Mesenchymal stem cell (in vitro differentiated cells and primary cell): ENCODE measurements at places on chromosomes 7 and 10.
A peak's percentile ranks its signal among the peaks of the same experiment; 100 is the strongest.

DNA sequence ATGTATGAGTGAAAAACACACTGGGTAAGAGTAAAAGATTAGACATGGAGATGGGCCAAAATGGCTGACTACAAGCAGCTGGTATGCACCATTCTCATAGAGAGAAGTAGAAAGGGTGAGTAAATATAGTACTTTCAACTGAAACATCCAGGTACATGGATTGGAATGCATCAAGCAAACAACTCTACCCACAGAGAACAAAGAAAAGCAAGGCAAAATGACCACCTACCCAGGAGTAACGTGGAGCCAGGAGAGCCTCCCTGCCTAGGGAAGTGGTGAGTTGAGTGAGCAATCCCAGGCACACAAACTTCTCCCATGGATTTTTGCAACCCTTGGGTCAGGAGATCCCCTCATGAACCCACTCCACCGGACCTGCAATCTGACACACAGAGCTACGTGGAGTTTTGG is 212.8 kb downstream of the PTN start:
- no peak for DNase-seq

DNA sequence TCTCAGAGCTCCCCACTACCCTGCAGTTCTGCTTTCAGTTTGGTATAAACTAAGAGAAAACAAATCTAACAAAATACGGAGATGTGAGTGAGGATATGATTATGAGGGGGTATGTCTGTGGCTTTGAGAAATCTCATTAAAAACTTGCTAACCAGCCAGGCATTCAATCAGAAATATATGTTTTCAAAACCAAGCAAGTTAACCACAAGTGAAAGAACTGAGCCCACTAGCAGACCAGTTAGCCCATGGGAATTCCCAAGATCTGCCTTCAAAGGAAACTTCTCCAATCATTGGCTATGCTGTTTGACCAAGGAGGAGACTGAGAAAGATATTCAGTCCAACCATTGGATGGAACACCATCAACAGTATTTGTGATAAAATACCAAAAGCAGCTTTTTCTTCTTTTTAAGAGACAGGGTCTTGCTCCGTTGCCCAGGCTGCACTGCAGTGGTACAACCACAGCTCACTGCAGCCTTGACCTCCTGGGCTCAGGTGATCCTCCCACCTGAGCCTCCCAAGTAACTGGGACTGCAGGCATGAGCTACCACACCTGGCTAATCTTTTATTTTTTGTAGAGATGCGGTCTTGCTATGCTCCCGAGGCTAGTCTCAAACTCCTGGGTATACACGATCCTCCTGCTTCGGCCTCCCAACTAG is 41.2 kb downstream of the FGFR2 start:
- DNase-seq = no peak

DNA sequence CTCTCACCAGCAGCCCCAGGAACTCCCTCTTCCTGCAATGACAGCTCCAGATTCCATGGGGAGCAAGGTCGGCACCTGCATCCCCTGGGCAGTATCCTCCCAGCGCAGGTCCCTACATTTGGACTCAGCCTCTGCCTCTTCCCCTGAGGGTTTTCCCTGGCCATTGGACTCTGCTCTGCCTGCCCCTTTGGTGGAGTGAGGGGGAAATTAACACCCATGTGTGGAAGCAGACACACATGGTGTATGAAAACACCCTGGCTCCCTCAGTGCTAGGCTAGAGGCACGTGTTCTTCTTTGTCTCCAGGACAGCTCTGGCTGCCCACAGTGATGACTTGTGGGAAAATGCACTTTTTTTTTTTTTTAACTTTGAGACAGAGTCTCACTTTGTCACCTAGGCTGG is 8.4 kb downstream of the PRF1 start:
- no peak for DNase-seq

DNA sequence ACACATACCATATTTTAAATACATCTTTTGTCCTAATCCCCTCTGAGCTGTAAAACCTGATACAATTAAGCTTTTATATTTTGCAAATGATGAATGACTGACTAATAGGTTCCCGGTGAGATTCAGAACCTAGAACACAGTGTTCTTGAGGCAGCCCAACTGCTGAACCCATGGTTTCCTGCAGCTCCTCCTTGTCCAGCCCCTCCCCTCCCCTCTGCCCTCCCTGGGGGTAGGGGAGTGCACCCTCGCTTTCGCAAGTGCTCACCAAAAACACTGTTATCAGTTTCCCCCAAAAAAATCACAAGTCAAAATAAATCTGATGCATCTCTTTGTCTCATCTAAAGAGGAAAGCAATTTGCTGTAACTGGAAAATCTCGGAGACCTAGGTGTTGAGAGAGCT is 602.8 kb downstream of the KCNMA1 start:
- DNase-seq = no peak

DNA sequence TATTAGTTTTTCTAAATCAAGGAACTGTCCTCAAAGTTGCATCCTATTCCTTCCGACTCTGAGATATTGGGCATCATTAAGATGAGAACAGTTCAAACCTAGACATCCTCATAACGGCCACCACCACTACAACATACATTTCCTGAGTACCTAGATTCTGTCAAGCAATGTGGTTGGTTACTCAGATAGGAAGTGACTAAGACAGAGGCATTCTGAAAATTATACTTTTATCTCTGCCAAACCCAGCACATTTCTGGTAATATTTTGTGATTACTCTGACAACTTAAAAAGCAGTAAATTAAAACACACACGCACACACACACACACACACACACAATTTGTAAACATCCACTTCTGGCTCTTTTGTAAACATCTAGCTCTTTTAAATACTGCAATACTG is 291.2 kb upstream of the MEOX2 start:
- peak; percentile 67 for DNase-seq

- DNase-seq = no peak
These were observed 28.2 kb downstream of the HABP2 start for GRCh38 chr10:113581092-113581491.

DNA sequence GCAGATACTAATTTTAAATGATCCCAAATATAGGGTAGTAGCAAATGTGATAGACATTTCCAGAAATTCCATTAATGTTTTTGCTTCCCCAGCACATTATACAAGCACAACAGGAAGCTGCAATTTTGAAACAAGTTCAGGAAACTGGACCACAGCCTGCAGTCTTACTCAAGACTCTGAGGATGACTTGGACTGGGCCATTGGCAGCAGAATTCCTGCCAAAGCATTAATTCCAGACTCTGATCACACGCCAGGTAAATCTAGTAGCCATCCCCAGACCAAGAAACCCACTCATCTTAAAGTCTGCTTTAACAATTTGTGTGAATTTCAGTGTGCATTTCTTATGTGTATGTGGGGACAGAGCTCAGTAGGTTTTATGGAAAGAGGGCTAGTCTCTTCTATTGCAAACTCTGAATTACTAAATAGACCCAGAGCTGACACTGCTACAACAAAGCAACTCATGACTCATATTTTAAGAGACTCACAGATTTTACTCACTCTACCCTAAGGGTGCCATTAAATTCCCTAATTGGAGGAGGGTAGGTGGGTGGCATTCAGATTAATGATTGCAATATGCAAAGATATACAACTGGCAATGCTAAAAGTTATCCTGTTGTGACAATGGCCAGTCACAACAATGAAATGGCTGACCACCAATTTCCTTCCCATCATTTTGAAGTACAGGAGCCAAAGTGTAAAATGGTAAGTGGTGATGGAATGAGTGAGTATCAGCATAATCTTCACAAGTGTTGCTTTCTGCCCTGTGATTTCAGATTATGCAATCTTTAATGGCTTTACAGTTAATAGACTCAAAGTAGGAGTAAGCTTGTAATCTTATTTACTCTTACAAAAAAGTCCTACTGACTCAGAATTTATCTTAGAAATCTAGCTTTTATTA is 317.6 kb upstream of the PLXDC2 start:
- DNase-seq = no peak

DNA sequence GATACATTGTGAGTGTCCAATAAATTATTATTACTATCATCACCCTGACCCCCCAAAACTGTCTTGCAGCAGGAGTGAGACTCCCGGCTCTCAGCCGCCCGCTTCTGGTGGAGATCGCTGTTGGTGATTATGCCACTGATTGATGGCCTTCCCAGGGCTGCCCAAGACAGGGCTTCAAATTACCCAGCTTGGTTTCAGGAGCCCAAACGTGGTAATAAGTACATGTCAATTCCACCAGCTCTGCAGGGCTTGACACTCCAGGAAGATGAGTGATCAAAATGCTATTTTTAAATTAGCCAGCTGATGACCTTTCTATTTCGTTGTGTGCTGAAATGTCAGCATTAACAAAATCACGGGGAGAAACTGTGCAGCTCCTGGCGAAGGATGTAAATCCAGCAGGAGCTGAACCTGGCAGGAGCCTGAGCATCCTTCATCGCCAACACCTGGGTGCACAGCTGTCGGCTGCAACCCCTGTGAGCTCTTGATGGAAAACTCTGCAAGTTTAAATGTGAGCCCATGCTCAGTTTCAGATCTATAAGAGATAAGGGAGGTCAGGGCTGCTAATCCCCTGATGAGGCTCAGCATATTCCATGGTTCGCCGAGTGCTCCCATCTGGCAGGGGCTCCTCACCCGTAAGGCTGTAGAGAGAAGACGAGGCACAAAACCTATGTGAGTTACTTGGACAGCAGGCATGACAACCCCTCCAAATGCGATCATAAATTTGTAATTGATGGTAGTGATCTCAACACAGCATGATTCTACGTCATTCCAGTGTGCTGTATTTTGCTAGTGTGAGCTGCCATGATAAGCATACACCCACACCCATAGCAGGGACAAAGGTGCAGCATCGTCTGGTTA is 446.3 kb downstream of the TCERG1L start:
- DNase-seq = no peak

GRCh38 chr7:121164247-121164646 is 164.6 kb upstream of the WNT16 start:
- no peak for DNase-seq

DNA sequence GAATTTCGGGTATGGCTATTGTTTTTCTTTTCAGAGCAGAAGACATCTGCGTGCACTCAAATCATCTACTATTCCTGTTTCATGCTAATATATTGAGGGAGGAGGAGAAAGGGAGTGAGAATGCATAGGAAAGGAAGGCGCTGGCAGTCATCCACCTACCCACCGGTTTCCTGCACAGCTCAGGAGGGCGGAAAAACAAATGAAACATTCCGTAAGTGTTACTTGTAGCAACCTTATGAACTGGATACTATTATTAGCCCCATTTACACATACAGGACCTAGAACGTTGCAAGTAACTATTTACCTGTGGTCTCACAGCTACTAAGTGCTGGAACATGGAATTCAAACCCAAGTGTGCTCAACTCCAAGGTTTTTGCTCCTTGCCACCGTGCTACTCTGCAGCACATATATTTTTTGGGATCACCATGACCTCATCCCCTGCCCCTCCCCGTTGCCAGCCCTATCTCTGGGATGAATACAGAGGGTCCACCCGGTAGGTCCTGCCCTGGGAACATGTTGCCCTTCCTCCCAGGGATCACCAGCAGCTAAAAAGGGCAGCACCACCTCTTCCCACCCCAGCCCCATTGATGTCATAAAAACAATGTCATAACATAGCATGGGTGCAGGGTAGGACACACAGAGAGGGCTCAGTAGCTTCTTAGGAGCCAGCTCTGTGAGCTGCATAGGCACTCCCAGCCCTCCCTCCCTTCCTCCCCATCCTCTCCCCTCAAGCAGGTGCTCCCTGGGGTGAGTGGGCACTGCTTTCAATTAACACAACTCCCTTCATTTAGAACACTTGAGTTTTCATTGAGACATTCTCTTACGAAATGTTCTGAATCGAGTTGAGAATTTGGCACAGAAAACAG is 16.9 kb downstream of the GFRA1 start:
- no peak for DNase-seq
